Fibroblast of the aortic adventitia (primary cell): ENCODE measurements at places on chromosomes 16 and 17. TPM values are rescaled to one million over a fixed set of nuclear protein-coding genes. Genes with fewer than 3 reads are reported as not detected.

SHISA6 gene
- not detected in 2 replicates for total RNA-seq

OR2C1 gene
- total RNA-seq: 0.09 TPM in 1 of 2 replicates, not detected in the other

DNA sequence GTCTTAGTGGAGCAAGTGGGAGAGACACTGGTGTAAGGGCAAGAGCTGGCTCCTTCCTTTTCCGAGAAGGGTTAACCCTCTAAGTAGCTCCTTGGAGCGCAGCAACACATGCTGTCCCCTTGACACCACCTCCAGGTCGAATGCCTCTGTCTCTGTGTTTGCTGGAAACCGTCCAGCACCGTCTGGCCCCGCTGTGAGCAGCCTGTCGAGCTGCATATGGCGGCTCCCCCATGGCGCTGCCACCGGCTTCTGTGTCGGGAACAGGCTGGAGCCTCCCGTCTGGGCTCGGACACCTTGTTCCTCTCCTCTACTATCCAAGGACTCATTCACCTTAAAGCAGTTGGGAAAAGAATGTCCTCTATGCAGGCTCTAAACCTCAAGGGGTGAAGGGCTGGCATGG, 28.9 kb upstream of the WSCD1 start:
- DNase-seq: no peak

DNA sequence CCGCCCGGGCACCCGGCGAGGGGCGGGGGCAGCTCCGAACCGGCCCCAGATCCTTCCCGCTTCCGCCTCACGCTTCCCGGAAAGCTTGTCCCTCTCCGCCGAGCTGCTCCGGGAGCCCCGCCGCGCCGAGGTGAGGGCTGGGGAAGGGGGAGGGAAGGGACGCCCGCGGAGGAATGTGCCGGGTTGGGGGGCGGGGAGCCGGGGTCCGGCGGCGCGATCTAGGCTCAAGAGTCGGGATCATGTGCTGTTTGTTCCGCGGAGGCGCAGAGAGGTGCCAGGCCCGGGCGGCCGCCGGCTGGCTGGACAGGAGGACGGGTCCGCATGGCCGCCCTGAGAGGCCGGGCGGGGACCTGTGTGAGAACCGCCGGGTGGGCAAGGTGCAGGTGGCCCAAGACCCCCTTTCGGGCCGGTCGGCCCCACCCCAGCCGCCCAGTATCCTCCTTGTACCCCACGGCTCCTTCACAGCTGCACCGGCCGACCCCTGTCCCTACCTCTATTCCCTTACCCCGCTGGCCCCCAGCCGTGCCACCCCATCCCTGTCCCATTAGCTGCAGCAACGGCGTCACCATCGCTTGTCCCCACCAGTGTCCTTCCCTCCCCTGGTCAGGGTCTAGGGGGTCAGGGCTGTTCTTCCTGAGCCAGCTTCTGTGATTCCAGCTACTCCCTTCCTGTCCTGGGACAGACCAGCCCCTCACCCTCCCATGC, 429 bp downstream of the KIF1C start:
- no peak for DNase-seq

DNA sequence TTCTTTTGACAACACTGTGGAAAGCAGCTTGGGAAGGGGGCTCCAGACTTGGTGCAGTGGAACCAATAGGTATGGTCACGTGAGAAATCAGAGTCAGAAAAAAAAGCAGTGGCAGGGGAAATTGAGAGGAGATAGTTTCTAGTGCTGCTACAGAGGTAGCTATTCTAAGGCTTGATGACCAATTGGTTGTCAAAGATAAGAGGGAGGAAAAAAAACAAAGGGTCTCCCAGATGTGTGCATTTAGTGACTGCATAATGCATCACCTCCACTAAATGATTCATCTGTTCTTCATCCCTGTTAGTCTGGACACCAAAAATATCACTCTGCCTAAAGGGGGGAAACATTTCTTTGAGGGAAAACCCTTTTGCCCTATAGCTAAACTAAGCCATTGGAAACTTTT, 56.5 kb downstream of the PIGL start:
- DNase-seq: peak; percentile 74

OR1A1 gene
- not detected in 2 replicates for total RNA-seq

BPTF gene
- total RNA-seq: 65.4 and 76.8 TPM in 2 replicates

DNA sequence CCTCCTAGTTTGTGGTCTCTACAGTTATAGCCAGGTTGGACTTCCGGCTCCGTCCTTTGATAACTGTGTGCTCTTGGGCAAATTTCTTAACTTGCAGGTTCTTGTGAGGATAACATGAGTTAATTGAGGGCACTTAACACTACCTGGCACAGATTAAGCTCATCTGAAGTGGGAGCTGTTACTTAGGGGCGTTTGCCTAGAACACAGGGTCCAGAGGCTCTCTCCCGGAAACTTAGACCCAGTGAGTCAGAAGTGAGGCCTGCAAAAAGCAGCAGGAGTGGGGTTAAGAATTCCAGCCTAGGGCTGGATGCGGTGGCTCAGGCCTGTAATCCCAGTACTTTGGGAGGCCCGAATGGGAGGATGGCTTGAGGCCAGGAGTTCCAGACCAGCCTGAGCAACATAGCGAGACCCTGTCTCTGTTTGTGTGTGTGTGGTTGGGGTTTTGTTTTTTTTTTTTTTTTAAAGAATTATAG, 1.4 kb downstream of the MVP start:
- peak; percentile 84 for DNase-seq

GRCh38 chr17:7915179-7915610, 894 bp downstream of the RNF227 start:
- peak; percentile 44 for DNase-seq

DNA sequence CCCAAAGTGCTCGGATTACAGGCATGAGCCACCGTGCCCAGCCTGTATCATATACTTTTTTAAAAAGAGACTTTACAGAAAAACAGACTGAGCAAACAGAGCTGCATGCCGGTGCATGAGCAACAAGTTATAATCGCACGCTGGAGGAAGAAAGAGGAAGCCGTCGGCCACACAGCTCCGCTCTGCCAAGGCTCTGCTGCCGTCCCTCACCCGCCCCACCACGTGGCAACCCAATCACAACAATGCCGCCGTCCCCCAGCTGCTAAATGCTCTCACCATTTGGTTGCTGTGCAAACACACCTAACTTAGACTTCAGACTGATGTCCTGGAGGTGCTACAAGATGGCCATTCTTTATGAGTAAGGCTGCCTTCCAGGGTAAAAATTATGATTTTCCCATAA, 83.5 kb downstream of the ADCY9 start:
- DNase-seq: peak; percentile 64

DNA sequence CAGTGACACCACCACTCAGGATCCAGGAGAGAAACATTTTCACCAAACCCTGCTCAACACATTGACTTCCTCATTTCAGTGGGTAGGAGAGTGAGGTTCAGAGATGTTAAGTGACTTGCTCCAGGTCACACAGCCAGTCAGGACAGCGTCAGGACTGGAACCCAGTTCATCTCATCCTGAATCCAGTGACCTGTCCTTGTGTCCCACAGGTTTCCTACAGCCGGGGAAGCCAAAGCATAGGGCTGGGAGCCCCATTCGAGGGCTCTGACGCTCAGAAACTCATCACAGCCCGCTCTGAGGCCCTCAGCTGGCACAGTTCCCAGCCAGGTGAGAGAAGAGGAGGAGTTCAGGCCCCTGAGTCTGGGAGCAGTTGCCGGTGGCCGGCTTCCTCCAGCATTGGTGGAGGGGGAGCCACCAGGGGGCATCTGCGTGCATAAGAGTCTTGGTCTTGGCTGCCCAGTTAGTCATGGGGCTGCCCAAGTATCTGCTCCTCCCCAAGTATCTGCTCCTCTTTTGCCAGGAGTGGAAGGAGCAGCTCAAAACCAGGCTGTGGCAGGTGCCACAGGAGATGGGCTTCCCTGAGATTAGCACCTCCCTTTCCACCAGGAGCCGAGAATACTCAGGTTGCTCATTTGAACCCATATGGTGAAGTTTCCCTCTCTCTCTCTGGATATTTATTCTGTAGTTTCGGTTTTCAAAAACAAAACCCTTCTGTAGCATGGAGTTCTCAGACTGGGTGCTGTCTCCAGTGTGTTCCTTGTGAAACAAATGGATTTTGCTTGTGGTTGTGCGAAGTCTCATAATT, 56.0 kb downstream of the TNFRSF13B start:
- peak; percentile 4 for DNase-seq

ERN2 gene
- total RNA-seq: not detected in 2 replicates

- DNase-seq: peak; percentile 31
Measured at GRCh38 chr17:14672830-14673229, 371.9 kb downstream of the HS3ST3B1 start.

GRCh38 chr16:71354156-71354555, 4.4 kb upstream of the CALB2 start:
- no peak for DNase-seq

ZG16 gene
- not detected in 2 replicates for total RNA-seq

DNA sequence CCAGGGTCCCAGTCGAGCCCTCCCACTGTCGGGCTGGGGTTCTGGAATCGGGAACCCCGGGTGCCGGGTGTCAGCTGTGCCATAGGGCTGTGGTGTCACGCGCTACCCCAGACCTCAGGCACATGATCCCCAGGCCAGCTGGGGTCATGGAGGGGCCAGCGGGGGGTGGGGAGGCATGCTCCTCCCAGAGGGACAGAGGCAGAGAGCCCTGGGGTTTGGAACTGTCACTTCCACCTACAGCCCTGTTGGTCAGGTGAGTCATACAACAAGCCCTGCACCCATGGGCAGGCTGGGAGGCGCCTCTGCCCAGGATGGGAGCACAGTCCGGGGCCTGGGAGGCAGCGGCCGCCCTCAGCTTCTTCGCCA, 63.0 kb downstream of the BAIAP2 start:
- peak; percentile 5 for DNase-seq

CPNE7 gene
- total RNA-seq: 0.65 and 13.1 TPM in 2 replicates

DNA sequence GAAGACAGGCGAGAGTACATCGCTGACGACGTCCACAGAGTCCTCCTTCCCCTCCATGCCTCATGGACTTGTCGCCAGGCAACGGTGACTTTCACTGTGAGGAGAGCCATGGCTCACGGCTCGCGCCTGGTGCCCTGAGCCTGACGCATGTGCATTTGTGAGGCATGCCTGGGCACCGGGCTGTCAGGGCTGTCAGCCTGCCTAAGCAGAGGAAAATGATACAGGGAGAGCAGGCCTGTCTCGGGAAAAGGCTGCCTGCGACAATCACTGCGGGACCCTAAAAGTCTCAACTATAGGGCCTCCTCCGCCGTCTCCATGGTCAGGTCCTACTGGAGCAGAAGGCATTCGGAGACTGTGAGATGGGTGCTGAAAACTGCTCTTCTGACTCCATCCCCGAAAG, 135.5 kb upstream of the WSB1 start:
- DNase-seq: no peak

DNA sequence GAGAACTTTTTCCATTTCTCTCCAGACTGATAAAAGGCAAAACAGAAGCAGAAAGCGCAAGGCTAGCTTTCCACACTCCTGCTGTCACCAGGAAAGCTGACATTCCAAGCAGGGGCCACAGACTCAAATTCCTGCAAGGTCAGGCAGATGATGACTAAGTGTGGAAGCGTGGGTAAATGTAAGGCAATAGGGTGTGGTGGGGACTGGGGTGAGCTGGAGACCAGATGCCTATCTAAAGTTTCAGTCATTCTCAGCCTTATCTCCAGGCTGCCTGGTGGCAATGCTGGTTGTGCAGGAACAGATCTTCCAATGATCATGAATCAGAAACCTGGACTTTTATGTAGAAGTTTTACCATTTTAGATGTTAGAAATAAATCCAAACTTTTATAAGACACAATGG, 224.1 kb downstream of the GSG1L start:
- DNase-seq: peak; percentile 13

DNA sequence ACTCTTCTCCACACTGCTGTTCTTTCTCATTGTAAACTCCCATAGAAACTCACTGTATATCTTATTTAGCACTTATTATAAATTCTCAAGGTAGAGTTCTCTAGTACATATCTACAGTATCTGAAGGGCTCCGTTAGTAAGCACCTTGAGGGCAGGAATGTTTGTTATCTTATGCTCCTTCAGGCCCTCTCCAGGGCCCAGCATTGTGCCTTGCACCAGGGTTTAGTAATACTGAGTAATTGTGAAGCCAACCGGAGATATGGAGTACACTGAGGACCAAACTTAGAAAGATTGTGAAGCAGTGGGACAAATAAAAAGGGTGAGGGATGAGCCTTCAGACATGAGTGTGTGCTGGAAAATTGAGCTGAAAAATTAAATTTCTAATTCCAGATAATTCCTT, 26.4 kb downstream of the RNF43 start:
- DNase-seq: no peak

DNA sequence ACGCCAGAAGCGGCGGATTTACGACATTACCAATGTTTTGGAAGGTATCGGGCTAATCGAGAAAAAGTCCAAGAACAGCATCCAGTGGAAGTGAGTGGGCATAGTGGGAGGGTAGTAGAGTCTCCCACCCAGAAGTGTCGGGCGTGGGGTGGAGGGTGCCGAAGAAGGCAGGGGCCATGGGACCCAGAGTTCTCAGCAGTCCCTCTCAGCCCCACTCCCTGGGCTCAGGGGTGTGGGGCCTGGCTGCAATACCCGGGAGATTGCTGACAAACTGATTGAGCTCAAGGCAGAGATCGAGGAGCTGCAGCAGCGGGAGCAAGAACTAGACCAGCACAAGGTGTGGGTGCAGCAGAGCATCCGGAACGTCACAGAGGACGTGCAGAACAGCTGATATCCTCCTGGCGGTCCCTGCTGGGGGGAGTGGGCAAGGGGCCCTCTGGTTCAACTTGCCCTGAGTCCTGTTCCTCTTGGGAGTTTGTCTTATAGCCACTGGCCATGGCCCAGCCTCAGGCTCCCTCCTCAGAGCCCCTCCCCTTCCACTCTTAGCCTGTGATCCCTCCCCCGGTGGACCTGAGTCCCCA, 916 bp downstream of the E2F4 start:
- no peak for DNase-seq

DNA sequence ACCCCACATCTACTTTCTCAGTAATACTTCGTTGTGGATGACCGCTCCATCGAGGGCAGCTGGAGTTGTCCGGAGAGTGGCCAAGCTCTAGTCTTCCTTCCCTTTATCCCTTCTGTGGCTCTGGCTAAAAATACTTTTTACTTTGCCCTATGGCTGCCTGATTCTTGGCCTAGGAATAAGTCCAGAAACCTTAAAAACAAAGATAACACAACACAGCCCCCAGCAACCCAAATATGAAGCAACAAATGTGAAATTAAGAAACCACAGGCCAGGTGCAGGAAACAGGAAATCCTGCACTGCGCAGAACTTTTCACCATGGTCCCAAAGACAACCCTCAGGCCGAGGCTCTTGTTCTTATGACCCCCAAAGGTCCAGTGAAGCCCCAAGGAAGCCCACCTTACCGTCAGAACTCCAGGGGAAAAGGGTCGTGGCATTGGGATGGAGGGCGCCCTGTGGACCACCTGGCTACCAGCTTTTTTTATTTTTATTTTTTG, 26.0 kb downstream of the TK2 start:
- DNase-seq: no peak
